AG04449 (cell line): ENCODE measurements at places on chromosomes 6 and 20.

- DNase-seq: no peak
Measured at GRCh38 chr6:5028301-5028700, 24.5 kb upstream of the RPP40 start.

DNA sequence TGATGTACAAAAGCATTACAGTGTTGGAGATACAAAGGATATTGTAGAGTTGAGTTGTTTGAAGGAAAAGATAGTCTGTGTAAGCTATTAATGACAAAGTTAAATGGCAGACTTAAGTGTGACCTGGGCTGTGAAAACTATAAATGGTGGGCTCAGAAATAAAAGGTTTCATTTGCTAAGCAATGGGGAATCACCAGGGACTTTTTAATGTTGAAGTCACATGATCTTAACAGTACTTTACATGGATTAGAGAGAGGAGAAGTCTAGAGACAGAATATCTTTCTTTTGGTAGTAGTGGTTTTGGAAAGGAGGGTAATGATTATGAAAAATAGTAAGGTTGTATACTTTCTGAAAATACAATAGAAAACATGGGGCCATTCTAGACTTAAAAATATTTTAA, 67.1 kb downstream of the SCAF8 start:
- DNase-seq: no peak

- DNase-seq: no peak
Measured at GRCh38 chr6:227074-227782, 65.1 kb upstream of the DUSP22 start.

GRCh38 chr20:51985013-51985415, 182.7 kb upstream of the SALL4 start:
- DNase-seq: peak; percentile 94

GRCh38 chr6:14190191-14190928, 72.8 kb downstream of the CD83 start:
- no peak for DNase-seq

- no peak for DNase-seq
Measured at GRCh38 chr6:13847326-13848050, 33.1 kb upstream of the MCUR1 start.

GRCh38 chr20:56411759-56412472, at the start of gene CASS4:
Gene CASS4, plus strand, starts transcription at chr20:56412260. Its CDS starts 199 bp downstream, at chr20:56412459.
- DNase-seq: peak; percentile 70
